Tracheal epithelial cell (primary cell): ENCODE measurements at places on chromosomes 6 and 20. TPM values are rescaled to one million over a fixed set of nuclear protein-coding genes. Genes with fewer than 3 reads are reported as not detected.

The ATP6V1G2 gene
- 0.21 and 1.2 TPM in 2 replicates for total RNA-seq

The EPB41L1 gene
- total RNA-seq = 3.4 and 7.2 TPM in 2 replicates

The MAPK14 gene
- 42.2 and 54.6 TPM in 2 replicates for total RNA-seq

The EEF1A2 gene
- total RNA-seq = 0.43 and 0.96 TPM in 2 replicates

The CRISP2 gene
- not detected in 2 replicates for total RNA-seq

The VPS16 gene
- 28.1 and 37.1 TPM in 2 replicates for total RNA-seq

The FAM217A gene
- not detected in 2 replicates for total RNA-seq

The REM1 gene
- total RNA-seq = not detected in 2 replicates

The PRPF6 gene
- total RNA-seq = 49.4 and 61.9 TPM in 2 replicates

The CAP2 gene
- total RNA-seq = 3.2 and 5.3 TPM in 2 replicates

The DCDC2 gene
- total RNA-seq = 0.43 and 55.7 TPM in 2 replicates

The PAX1 gene
- total RNA-seq = not detected in 2 replicates
